NCI-H1105 (cell line): ENCODE measurements at places on chromosomes 4 and X.

GRCh38 chr4:108777388-108777787, 14.5 kb upstream of the ETNPPL start:
- DNase-seq = no peak

- DNase-seq = no peak
Observed at GRCh38 chr4:151322570-151322969, 2.8 kb downstream of the SH3D19 start.

DNA sequence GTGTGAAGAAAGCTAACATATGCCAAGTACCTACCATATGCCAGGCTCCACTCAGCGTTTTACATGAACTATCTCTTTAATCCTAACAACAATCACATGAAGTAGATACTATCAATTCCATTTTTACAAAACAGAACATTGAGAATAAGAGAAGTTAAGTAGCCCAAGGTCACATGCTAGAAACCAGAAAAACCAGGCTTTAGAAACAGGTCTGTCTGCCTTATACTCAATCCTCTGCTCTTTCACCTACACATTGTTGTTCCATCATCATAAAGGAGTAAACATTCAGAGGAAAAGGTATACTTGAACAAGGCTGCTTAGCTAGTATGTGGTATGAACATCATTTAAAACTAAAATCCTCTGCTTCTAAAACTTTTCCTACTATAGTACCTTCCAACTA, 42.1 kb downstream of the WDFY3 start:
- no peak for DNase-seq

- DNase-seq = no peak
Observed at GRCh38 chr4:86938771-86939520, 4.1 kb downstream of the AFF1 start.

DNA sequence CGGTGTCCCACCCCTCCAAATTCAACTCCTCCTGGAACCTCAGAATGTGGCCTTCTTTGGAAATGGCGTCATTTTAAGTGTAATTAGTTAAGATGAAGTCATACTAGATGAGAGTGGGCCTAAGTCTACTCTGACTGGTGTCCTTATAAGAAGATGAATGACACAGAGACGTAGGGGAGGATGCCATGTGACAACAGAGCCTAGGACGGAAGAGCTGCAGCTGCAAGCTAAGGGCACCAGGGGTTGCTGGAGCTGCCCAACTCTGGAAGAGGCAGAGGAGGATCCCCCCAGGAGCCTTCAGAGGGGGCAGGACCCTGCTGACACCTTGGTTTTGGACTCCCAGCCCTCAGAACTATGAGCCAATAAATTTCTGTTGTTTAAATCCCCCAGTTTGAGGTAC, 115.1 kb downstream of the STK32B start:
- no peak for DNase-seq

DNA sequence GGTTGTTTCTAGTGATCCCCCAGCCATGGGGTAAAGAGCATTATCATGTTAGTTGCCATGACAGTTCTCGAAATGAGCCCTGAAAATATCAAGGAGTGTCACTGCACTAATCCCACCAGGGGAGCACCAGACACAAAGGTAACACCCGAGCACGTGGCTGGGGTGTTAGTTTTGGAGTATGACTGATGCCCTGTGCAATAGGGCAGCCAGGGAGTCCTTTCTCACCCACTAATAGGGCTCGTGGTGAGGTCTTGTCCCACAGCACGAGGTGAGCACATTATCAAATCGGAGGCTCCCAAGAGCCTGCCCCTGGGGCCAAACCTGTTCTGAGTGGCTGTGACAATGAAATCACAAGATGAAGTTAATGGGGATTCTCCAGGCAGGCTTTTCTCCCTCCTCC, 9.6 kb downstream of the MAMLD1 start:
- no peak for DNase-seq

DNA sequence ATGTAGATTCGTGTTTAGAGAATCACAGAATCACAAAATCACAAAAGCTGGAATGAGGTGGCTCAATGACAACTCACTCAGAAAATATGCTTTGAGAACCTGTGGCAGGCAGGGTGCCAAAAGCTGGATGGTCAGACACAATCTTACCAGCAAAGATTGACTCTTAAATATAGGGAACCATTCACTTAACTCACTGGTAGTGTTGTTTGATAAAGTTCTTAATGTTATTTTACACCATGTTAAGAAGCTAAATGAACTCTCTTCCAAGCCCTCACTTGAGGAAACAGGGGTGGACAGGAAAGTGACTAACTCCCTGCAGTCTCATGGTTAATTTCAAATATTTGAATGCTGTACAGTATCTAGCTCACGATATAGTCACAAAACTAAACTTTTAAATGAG, 5.7 kb upstream of the SCOC start:
- DNase-seq = no peak

DNA sequence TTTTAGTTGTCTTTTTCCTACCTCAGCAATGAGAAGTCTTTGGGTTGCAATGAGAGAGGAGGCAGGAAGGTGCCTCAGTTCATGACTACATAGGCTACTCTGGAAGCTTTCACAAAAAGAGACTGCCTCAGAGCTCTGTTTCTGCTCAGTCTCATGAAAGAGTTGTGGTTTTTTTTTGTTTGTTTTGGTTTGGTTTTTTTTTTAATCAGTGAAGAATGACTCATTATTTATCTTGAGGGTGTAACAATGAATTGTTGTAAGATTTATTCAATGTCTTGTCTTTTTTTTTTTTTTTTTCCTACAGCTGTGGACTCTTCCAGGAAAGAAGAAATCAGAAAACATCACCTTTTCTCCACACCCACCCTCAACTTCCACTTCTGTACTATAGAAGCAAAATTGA, 67.5 kb upstream of the CXCL13 start:
- no peak for DNase-seq

- no peak for DNase-seq
Observed at GRCh38 chr4:3747581-3747904, 18.6 kb upstream of the ADRA2C start.

- no peak for DNase-seq
Observed at GRCh38 chr4:169012049-169012448, 2.0 kb upstream of the CBR4 start.

DNA sequence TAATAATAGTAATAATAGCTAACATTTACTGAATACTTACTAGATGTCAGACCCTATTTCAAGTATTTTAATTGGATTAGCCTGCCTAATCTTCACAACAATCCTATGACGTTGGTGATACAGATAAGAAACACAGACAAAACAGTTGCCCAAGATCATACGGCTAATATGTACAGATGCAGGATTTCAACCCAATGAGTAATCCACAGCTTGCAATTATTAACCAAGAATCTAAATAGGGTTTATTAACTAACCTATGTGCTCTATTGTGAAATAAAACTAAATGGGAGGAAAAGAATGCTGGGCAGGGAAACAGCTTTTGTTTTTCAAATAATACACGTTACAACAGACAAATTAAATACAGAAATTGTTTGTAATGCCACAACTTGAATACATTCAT, 23.4 kb downstream of the FBXO8 start:
- no peak for DNase-seq

- DNase-seq = no peak
Observed at GRCh38 chrX:124981420-124981819, 338.3 kb upstream of the TEX13C start.

DNA sequence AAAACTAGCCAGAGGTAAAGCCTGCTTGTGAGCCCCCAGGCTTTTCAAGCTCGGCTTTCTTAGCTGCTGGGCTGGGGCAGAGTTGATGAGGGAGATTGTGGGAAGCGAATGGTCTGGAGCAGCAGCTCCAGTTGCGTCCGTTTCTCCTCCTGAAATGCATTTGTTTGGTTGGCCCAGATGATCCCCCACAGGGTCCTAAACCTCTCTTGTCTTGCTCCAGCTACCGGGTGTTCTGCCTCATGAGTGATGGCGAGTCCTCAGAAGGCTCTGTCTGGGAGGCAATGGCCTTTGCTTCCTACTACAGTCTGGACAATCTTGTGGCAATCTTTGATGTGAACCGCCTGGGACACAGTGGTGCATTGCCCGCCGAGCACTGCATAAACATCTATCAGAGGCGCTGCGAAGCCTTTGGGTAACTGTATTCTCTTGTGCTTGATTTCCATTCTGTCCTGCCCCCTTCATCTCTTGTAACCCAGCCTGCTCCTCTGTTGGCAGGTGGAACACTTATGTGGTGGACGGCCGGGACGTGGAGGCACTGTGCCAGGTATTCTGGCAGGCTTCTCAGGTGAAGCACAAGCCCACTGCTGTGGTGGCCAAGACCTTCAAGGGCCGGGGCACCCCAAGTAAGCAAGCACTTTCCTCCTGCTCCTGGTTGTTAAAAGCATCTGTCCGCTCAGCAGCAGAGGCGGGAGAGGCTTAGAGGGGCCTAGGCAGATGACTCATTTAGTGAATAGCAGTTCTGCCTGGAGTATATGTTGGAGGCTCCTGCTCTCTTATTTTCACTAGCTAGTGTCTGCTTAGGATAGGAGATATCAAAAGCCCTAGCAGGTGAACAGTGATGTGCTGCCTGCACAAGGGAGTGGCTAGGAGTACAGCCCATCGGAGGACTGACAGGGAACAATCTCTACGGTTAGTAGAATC, 15.3 kb downstream of the TKTL1 start:
- DNase-seq = no peak
